ENCODE measurements at places on chromosomes 5 and 9.
A peak's percentile ranks its signal among the peaks of the same experiment; 100 is the strongest.

DNA sequence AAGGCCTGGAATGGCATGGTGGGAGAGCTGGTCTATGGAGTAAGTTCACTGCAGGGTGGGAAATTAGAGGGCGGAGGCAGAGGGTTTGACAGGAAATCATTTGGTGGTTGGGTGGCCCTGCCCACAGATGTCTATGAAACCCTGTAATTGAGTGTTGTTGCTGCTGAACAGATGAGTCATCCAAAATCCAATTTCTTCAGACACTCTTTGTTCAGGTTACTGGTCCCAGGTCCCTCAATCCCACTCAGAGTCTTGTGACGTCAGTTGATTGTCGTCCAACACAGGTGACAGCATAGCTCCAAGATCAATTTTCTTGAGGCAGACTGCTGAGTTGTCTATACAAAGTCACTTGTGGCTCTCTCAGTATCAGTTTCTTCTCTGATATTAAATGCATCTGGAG is 208.6 kb downstream of the GRIA1 start:
- no peak for DNase-seq

DNA sequence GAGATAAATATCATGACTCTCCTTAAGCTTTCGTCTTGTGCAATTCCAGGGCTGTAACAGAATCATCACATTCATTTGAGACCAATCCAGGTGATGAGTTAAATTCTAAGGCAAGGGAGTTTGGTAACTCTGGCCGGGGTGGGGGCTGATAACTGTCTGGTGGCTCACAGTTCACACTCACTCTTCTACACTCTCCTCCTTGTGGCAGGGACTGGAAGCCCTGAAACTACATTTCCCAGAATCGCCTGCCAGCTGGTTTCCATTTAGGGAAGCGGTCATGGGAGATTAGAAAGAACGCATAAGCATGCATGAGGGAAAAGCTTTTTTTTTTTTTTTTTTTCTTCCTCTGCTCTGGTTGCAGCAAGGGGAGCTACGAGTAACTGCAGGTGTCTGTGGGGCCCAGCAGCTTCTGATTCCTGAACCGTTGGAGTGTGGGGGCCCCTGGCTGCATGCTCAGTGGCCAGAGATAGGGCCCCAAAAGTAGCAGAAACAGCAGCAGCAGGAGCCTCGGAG is 154.8 kb upstream of the TBC1D2 start:
- DNase-seq: peak; percentile 73

- no peak for DNase-seq
Measured at GRCh38 chr9:22129133-22129532, 120.0 kb upstream of the CDKN2B start.

DNA sequence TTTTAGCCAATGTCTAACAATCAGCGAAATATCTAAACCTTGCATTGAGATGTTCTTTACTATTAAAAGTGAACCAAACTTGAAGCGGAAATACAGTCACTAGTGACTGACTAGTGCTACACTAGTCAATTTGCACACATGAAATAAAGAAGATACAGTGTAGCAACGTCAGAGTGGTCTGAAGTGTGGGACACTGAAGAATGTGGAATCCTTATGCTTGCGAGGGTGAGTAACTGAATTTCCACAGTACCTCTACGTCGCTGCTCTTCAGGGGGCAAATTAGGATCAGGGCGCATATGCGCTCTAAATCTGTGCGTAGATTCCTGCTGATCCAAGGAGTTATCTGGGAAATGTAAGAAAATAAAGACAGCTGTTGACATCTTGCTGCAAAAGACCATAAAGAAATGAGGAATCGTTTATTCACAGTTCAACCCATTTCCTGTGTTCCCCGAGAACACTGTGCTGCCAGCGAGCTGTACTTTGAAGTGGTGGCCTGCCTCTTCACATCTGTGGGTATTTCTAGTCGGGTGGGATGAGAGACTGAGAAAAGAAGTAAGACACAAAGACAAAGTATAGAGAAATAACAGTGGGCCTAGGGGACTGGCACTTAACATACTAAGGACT is 39.8 kb upstream of the FLT4 start:
- DNase-seq: no peak

DNA sequence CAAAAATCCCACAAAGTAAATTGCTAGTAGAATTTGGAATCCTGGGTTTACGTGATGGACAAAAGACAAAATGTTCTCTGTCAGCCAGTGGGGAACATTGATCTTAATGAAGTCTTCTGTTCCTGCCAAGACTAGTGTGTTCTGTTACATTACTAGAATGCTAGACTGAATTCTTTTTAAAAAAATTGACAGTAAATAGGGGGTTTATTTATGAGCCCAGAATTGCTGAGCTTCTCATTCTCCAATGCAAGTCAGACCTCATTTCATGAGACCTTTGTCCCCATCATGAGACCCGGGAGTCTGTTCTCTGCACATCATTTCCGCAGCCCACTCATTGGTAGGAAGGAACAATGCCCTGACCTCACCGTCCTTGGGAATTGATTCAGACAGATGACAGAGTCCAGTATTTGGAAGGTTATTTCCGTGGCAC is 173.8 kb upstream of the OTULINL start:
- no peak for DNase-seq

GRCh38 chr5:65103756-65104440 is 335.2 kb downstream of the CWC27 start:
- no peak for DNase-seq

DNA sequence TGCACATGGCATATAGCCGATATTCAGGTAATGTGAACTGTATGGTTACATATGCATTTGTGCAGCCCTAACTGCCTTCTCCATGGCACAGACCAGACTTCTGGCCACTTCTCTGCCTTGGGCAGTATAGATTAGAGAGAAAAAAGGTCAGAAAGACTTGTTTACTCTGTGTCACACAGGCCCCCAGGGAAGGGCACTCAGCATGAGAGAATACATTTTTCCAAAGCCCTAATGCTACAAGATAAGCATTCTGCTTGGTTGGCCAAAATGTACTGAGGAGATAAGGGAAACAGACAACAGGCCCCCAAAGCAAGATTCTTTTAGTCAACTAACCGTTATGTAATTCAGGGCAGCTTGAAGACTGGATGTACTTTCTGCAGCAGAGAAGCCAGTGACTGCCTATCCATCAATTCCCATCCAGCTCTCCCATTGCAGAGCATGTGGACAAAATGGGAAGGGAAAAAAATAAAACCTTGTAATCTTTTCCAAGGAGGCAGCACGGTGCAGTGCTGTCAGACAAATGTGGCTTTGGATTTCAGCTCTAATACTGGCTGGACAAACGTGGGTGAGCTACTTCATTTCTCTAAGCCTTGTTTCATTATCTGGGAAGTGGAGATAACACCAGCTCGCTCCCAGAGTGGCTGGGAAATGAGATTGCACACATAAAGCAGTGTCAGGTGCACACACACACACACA is 205.9 kb downstream of the NSG2 start:
- DNase-seq: no peak

DNA sequence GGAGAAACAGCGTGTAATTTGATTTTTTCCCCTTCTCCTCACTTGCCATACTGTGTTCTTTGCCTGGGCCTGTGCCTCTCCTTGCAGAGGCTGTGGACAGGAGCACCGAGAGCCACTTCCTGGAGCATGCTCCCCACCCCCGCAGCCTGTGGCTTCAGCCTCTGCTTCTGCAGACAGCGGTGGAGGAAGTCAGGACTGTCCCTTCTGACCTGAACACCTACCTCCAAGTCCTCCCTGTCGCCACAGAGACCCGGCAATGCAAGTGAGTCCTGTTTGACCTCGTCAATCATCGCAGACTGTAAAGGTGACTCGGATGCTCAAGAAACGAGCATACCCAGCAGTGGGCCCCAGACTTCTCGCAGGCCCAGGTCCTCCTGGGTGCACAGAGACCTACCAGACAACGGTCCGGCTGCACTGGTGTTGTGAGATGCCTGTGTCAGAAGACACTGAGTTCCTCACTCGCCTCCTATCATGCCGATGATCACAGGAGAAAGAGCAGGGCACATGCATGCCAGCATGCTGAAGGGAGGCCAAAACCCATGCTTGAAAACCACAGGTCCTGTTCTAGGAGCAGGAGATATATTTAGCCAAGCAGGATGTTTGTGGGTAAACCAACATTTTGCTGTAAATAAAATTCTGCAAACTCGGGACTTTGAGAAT is 198.8 kb downstream of the AUH start:
- peak; percentile 42 for DNase-seq

GRCh38 chr5:16773991-16774390 is 157.2 kb upstream of the RETREG1 start:
- peak; percentile 32 for DNase-seq

GRCh38 chr9:15401266-15401665 is 21.4 kb upstream of the SNAPC3 start:
- peak; percentile 12 for DNase-seq

DNA sequence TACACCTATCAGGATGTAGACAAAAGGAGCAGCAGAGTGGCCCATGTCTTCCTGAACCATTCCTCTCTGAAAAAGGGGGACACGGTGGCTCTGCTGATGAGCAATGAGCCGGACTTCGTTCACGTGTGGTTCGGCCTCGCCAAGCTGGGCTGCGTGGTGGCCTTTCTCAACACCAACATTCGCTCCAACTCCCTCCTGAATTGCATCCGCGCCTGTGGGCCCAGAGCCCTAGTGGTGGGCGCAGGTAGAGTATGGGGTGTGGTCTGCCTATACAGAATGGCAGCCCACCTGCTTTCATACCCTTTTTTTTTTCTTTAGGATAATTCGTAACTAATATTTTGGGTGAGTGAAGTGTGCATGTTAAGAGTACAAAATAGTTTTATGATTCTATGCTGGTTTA is 1.1 kb downstream of the SLC27A6 start:
- no peak for DNase-seq

- no peak for DNase-seq
Measured at GRCh38 chr5:882253-883183, 10.1 kb downstream of the BRD9 start.

- DNase-seq: no peak
Measured at GRCh38 chr5:164860896-164861295, 1355.5 kb downstream of the MAT2B start.

- peak; percentile 39 for DNase-seq
Measured at GRCh38 chr5:80569961-80570786, at the start of gene ANKRD34B. ANKRD34B (minus strand) TSS chr5:80570280; CDS start chr5:80560019, 10,261 bp downstream.

DNA sequence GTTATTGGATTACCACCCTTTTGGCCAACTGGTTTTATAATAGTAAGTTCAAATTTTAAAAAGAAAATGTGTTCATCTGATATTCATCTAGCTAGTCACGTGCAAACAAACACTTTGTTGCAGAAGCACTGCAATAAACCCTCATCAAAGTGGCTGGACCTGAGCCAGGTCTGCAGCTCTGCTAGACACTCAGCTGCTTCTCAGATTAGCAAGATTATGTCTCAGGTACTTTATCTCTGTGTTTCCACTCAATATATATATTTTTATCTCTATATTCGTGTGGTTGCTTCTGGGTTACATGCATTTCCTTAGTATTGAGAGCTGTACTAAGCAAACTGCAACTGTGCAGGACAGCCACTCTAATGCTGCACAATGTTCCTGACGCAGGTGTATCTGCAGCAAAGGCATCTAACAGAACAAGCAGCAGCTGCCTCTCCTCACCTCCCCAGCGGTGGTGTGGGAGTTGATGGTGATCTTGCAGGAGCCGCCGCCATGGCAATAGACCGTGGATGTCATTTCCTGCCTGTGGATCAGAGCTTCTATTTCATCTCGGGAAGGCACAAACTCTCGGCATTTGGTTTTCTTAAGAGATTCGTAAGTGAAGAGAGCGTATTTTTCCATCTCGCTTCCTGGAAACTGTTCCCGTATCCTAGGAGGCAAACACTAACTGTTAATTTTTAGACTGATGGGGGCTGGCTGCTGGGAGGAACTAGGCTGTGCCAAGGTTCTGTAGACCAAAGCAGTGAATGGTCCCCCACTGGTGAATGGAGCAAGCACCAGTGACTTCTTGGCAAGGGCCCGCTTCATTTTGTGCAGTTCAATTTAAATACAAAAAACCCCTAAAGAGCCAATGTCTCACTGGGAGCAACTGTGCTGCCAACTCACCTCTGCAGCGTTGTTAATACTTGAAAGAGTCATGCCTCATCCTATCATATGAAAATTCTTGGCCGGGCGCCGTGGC is 56.7 kb upstream of the RETREG1 start:
- no peak for DNase-seq

GRCh38 chr5:109589986-109590385 is 99.7 kb upstream of the MAN2A1 start:
- DNase-seq: no peak

GRCh38 chr9:138053321-138053868 is 175.8 kb downstream of the CACNA1B start:
- no peak for DNase-seq

DNA sequence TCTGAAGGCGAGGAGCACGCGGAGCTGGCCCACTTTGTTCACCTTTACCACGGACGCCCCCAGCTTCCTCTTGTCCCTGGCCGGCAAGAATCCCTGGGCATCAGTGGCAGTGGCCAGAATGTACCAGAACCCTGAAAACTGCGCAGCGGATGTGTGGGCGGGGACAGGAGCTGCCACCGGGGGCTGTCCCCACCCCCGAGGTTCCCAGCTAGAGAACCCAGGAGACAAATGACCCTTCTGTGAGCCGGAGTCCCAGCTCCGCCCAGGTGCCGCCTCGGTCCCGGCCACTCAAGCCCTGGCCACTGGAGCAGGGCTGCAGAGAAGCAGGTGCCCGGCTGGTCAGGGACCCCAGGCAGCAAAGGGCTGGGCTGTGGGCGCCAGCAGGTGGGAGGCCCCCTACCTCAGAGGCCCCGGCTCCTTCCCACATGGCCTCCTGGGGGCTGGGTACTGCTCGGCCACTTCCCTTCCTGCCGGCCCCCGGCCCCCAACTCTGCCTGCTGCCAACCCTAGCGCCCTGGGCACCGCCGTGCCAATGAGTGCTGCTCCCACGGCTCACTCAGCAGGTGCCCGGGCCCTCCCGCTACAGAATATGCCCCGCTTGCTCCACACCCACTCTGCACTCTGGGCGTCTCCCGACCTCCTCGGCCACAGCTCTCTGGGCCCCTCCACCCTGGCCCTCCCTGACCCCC is 713 bp downstream of the LCN10 start:
- no peak for DNase-seq

GRCh38 chr5:38607396-38607795 is 51.0 kb upstream of the LIFR start:
- peak; percentile 91 for DNase-seq

DNA sequence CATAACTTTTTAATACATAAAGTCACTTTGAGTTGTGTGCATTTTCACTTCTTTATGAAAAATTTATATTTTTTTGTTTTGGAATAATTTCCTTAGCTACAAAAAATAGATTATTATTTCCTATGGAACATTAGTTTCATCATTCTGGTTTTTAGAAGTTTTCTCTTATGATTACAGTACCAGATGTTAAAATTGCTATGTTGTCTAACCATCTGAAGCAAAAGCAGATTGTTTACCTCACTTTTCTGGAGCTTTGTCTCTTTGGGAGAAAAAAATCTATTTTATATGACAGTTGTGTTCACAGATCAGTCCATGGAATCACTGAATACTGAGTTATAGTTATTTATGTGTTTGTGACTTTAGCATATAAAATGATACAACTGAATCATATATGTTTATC is 708.9 kb upstream of the RIOK2 start:
- DNase-seq: no peak

DNA sequence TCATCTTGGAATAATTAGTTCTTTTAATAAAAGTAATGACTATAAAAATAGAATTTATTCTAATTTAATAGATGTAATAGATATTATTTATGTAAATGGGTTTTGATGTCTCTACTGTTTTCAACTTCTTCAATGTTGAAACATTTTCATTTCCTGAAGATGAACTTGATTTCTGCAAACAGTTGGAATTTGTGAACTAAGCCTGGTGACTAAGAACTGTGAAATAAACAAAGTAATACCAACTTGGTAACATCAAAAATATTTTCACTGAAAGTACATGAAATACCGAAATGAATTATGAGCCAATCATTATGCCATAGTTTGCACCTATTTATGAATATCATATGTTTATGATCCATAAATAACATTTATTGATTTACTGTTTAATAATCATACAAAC is 143.8 kb upstream of the FGF10 start:
- DNase-seq: no peak

- DNase-seq: no peak
Measured at GRCh38 chr9:90724880-90725279, 76.7 kb upstream of the SYK start.
